ENCODE measurements at places on chromosomes 5 and 9.

- DNase-seq, result no peak
These were observed 210.5 kb upstream of the ANKH start for GRCh38 chr5:15082096-15082495.

GRCh38 chr5:20972419-20972925 lies 984.5 kb upstream of the CDH18 start:
- DNase-seq, result no peak

- no peak for DNase-seq
These were observed 115.5 kb upstream of the TUT7 start for GRCh38 chr9:86469476-86470250.

- DNase-seq, result no peak
These were observed 218.6 kb downstream of the AGTPBP1 start for GRCh38 chr9:85523202-85523601.

DNA sequence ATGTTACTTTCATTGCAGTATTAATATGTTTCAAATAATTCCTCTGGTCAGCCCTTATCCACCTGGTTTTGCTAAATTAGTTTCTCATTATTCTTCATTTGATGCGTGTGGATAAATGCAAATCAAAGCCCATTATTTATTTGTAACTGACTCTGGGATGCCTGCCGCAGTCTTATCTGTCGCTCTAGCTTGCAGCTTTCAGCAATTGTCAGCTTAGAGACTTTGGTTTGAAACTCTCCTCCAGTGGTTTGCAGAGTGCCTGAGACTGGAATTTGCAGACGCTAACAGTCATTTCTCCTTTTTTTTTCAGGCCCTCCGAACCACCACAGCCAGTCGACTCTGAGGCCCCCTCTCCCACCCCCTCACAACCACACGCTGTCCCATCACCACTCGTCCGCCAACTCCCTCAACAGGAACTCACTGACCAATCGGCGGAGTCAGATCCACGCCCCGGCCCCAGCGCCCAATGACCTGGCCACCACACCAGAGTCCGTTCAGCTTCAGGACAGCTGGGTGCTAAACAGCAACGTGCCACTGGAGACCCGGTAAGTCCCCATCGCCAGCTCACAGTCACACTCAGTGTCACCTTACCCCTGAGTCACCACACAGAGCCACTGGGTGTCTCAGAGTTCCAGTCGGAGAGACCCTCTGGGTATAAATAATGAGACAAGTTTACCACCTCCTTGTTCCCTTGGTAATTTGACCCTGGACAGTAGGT lies 339.0 kb upstream of the WWC1 start:
- no peak for DNase-seq

GRCh38 chr9:4662989-4663792 lies 1.1 kb downstream of the PLPP6 start:
- no peak for DNase-seq

DNA sequence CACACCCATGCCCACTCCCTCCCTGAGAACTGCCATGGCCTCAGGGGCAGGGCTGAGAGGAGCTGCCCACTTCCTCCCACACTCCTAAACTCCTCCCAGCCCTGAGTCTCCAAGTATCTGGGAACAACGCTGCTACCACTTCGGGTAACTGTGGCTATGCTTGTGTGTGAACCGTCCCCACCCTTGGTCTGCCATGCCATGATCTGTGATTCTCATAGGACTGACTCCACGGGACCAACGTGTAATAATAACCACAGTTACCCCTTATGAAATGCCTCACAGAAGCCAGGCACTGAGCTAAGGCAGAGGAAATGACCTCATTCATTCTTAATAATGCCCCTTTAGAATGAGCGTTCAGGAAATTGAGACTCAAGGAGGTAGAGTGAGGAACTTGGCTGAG lies 103.9 kb upstream of the SMIM23 start:
- DNase-seq, result no peak
